Type B pancreatic cell (in vitro differentiated cells): ENCODE measurements at places on chromosomes 1 and 21. TPM values are rescaled to one million over a fixed set of nuclear protein-coding genes. Genes with fewer than 3 reads are reported as not detected.

DNA sequence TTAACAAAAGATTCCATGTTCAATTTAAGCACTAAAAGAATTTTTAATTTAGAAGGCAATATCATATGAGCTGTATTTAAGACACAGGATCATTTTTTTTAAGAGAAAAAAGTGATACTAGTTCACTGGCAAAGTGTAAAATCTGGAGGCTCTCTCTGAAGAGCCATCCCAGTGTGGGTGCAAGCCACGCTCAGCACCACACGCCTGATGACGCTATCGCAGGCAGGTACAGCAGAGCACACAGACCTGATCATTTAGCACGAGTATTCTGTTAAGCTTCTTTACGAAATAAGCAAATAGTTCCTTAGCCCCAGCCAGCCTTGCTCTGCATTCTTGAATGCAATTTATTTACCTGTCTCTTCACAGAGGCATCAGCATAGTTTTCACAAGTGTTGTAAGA is 198.6 kb downstream of the SIPA1L2 start:
- H3K4me3 ChIP-seq = no peak overlapping the region
- H3K36me3 ChIP-seq = peaks cover 43% of the 10 kb centered on the region
- DNase-seq = no peak
- no peaks in the 10 kb centered on the region for H3K27me3 ChIP-seq
- H3K27ac ChIP-seq = no peak overlapping the region
- peaks cover 56% of the 10 kb centered on the region for H3K4me1 ChIP-seq

DNA sequence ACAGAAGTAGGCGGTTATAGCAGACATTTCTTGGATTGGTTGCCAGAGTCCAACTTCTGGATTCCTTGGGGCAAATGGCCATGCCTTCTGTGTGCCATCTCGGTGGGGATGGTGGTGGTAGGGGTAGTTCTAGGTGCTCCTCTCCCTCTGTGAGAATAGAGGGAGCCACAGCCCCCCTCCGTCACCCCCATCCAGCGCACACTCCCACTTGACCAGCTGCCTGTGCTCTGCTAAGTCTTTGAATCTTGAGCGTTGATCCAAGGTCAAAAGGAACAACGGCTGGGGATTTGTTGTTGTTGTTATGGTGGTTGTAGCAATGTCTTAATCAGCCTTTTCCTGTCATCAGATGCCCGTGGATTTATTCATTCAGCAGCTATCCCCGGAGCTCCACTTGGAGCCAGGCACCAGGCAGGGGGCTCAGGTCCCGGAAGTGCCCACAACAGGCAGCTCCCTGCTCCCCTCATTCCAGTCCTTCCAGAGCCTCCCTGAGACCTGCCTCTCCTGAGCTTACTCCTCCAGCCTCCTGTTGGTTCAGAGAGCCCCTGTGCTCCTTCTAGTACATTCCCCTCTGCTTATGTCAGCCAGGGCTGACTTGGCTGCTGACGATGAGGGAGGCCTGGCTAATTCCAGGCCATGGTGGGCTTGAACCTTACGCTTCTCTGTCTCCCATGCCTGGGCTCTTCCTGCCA is 146.6 kb upstream of the WNT4 start:
- no peak overlapping the region for H3K27ac ChIP-seq
- H3K27me3 ChIP-seq = peaks cover 1% of the 10 kb centered on the region
- no peak for DNase-seq

GRCh38 chr21:35602811-35603362 is 457.4 kb downstream of the SETD4 start:
- H3K27me3 ChIP-seq = peaks cover 20% of the 10 kb centered on the region
- H3K36me3 ChIP-seq = no peaks in the 10 kb centered on the region
- no peak overlapping the region for H3K27ac ChIP-seq
- DNase-seq = no peak

DNA sequence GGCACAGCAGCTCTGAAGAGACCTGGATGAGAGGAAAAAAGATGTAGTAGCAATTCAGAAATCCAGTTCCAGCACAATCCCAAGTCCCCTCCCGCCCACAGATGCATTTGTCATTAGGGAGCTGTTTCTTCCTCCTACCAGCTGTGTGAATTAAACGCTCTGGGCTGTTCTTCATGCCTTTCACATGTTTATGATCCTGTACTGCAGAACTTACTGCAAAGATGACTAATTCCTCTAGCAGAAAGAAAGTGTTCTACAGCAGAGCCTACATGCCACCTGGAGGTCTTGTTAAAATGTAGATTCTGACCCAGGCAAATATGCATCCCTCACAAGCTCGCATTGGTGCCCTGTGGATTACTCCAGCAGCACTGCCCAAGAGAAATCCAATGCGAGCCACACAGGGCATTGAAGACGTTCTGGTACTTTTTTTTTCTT is 6.5 kb downstream of the ENO1 start:
- H3K36me3 ChIP-seq = peaks cover 47% of the 10 kb centered on the region
- H3K4me3 ChIP-seq = no peak overlapping the region
- DNase-seq = no peak
- no peaks in the 10 kb centered on the region for H3K27me3 ChIP-seq

GRCh38 chr1:112257043-112257835 is 138.8 kb upstream of the CTTNBP2NL start:
- H3K36me3 ChIP-seq = no peaks in the 10 kb centered on the region
- H3K4me1 ChIP-seq = no peaks in the 10 kb centered on the region
- no peak for DNase-seq
- H3K27ac ChIP-seq = no peak overlapping the region
- peaks cover 46% of the 10 kb centered on the region for H3K27me3 ChIP-seq

DNA sequence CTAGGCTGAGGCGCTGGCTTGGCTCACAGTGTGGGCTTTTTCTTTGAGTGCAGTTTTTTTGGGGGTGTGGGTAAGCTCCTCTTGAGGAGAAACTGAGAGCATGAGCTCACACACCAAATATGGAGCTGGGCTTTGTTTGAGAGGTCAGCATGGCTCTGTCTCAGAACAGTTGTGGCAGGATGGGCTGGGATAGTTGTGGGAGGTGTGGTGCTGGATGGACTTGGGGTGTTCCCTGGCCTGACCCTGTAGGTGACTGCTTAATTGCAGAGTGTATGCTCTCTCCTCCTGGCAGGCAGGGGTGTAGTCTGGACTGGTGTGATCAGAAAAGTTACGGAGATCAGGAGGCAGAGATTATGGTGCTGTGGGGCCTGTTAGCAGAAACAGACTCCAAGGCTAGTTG is 64.3 kb upstream of the PGBD5 start:
- H3K4me1 ChIP-seq = no peaks in the 10 kb centered on the region
- no peak overlapping the region for H3K27ac ChIP-seq
- no peak for DNase-seq
- H3K4me3 ChIP-seq = no peak overlapping the region
- peaks cover 13% of the 10 kb centered on the region for H3K27me3 ChIP-seq
- no peaks in the 10 kb centered on the region for H3K36me3 ChIP-seq

- H3K36me3 ChIP-seq = peaks cover 41% of the 10 kb centered on the region
- no peaks in the 10 kb centered on the region for H3K4me1 ChIP-seq
- H3K27ac ChIP-seq = no peak overlapping the region
These were observed 58.1 kb downstream of the RPAP2 start for GRCh38 chr1:92356956-92357355.

GRCh38 chr1:57101209-57101608 is 135.4 kb upstream of the C8B start:
- no peak for DNase-seq
- H3K27me3 ChIP-seq = peaks cover 3% of the 10 kb centered on the region
- no peak overlapping the region for H3K4me3 ChIP-seq
- H3K27ac ChIP-seq = no peak overlapping the region

DNA sequence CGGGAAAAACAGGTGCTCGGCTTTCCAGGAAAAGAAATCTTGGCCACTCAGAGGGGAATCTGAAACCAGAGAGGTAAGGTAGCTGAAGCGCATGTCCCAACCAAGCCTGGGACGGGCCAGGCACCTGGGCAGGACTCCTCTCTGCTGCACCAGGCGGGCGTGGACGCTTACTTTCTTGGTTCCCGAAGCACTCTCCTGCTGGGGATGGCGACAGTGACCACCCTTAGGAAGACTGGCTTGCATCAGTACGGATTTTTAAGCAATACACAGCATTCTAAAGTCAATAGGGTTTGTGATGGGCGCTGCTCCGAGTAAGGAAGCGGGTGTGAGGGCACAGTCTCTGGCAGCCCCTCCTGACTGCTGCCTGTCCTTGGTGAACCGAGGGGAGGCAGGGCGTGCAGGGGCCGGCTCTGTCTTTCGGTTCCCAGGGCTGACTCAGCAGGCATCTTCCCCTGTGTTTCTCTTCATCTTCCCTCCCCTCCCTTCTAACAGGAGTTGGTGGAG is 74.9 kb upstream of the ANGPTL1 start:
- H3K27ac ChIP-seq = no peak overlapping the region
- H3K4me3 ChIP-seq = no peak overlapping the region
- peaks cover 23% of the 10 kb centered on the region for H3K4me1 ChIP-seq
- H3K36me3 ChIP-seq = peaks cover 4% of the 10 kb centered on the region
- DNase-seq = peak; percentile 53

DNA sequence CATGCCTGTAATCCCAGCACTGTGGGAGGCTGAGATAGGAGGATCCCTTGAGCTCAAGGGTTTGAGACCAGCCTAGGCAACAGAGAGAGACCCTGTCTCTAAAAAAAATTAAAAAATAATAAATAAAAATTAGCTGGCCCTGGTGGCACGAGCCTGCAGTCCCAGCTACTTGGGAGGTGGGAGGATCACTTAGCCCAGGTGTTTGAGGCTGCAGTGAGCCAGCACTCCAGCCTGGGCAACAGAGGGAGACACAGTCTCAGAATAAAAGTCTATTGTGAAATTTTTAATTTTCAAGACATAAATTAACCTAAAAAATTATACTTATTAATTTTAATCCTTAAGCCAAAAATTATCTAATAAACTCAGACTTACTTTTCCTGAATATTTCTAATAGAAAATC is 131.2 kb upstream of the ZNHIT6 start:
- no peaks in the 10 kb centered on the region for H3K36me3 ChIP-seq
- H3K4me3 ChIP-seq = no peak overlapping the region
- H3K4me1 ChIP-seq = no peaks in the 10 kb centered on the region
- H3K27ac ChIP-seq = no peak overlapping the region
- no peak for DNase-seq

- no peaks in the 10 kb centered on the region for H3K27me3 ChIP-seq
- peaks cover 25% of the 10 kb centered on the region for H3K36me3 ChIP-seq
- H3K4me1 ChIP-seq = peaks cover 43% of the 10 kb centered on the region
These were observed 189.2 kb downstream of the CDC7 start for GRCh38 chr1:91689641-91690481.

GRCh38 chr21:33357177-33357576 is 32.4 kb downstream of the IFNAR1 start:
- peaks cover 3% of the 10 kb centered on the region for H3K27me3 ChIP-seq
- H3K4me1 ChIP-seq = peaks cover 14% of the 10 kb centered on the region
- H3K27ac ChIP-seq = peak overlapping the region; percentile 26
- peaks cover 12% of the 10 kb centered on the region for H3K36me3 ChIP-seq
- no peak for DNase-seq

The RNU1-1 gene
- total RNA-seq = 2,993 and 3,564 TPM in 2 replicates

The ANKRD65 gene
- 7.6 and 11.1 TPM in 2 replicates for total RNA-seq
